ENCODE measurements at places on chromosomes 7 and 10.

GRCh38 chr10:98382691-98383101 is 32.3 kb downstream of the PYROXD2 start:
- DNase-seq: no peak

GRCh38 chr7:25656581-25657026 is 428.3 kb upstream of the NPVF start:
- DNase-seq: no peak

DNA sequence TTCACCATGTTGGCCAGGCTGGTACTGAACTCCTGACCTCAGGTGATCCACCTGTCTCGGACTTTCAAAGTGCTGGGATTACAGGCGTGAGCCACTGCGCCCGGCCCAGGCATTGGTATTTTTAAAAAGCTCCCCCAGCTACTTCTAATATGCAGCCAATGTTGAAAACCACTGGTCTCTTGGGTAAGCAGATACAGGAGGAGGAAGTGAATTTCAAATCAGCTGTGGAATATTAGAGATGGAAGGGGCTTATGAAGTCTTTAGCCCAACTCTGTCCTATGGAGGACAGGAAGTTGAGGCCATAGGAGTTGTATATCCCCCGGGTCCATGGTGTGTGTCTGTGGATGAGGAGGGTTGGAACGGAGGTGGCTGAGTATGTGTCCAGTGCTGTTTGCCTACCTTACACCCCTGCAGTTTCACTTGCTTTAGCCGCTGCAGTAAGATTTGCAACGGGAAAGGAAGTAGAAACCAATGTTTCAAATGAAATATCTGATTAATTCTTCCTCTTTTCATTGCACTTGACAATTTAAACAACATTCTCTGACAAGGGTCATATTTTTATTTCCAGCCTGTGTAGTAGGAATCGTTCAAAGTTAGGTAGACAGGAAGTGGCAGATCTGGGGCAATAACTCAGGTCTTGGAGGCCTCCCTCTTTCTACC is 3.4 kb downstream of the PDE6C start:
- DNase-seq: no peak

DNA sequence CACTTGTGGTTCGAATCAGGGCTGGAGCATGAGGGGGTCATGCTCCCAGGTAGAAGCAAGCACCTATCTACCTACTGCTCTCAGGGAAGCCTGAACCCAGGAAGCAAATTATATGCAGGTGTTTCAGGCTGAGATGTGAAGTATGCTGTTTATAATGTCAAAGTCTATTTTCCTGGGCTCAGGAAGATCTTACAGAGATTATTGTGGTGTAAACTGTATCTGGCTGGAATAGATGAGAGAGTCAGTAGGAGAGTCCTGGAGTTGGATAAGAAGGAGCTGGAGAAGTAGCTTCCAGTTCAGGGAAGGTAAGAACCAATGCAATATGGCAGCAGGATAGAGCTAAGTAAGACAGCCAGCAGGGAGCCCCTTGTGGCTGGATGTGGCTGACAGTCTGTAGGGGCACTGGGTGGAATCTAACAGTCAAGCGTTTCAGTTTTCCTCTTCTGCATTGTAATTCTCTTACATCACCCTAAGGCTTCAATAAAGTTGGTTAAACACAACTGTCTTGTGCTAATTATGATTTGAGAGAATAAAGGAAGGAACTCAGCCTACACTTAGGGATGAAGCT is 105.9 kb upstream of the EEPD1 start:
- no peak for DNase-seq

GRCh38 chr7:64879800-64880199 is 23.3 kb upstream of the ZNF273 start:
- DNase-seq: no peak

- DNase-seq: no peak
Measured at GRCh38 chr7:110771717-110772116, 319.2 kb upstream of the LRRN3 start.

GRCh38 chr7:291373-292092 is 1.6 kb downstream of the FOXL3 start:
- no peak for DNase-seq

DNA sequence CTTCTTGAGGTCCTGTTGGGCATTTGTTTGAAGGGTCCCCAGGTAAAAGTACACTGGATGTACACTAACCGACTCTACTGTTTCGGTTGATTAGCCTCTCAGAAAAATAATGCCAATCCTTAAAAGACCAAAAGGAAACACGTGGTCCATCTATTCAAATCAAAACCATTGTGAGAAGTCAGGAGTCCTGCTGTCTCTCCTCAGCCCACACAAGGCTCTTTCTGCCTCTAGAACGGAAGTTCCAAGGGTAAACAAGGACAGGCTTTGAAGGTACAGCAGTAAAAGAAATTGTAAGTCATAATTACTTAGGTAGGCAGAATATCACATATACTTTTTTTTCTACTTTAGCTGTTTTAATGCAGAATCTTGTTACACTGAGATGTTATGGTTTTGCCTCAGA is 71.7 kb upstream of the TPK1 start:
- DNase-seq: no peak

- no peak for DNase-seq
Measured at GRCh38 chr10:94358480-94358879, 4.3 kb downstream of the NOC3L start.

- no peak for DNase-seq
Measured at GRCh38 chr10:59805014-59805413, 51.8 kb upstream of the MRLN start.

DNA sequence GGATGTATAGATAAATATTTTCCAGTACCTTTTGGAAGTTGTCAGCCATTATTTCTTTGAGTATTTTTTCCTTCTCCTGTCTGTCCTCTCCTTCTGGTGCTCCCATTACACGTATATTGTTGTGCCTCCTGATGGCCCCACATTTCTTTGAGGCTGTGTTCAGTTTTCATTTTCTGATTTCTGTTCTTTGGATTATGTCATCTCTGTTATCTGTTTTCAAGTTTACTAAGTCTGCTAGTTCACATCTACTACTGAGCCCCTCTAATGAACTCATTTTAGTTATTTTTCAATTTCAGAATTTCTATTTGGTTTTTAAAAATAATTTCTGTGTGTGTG is 16.3 kb downstream of the RBM33 start:
- no peak for DNase-seq

GRCh38 chr10:16570731-16571130 is 49.1 kb upstream of the C1QL3 start:
- DNase-seq: no peak

GRCh38 chr10:91907914-91908336 is 1.4 kb downstream of the FGFBP3 start:
- DNase-seq: no peak

DNA sequence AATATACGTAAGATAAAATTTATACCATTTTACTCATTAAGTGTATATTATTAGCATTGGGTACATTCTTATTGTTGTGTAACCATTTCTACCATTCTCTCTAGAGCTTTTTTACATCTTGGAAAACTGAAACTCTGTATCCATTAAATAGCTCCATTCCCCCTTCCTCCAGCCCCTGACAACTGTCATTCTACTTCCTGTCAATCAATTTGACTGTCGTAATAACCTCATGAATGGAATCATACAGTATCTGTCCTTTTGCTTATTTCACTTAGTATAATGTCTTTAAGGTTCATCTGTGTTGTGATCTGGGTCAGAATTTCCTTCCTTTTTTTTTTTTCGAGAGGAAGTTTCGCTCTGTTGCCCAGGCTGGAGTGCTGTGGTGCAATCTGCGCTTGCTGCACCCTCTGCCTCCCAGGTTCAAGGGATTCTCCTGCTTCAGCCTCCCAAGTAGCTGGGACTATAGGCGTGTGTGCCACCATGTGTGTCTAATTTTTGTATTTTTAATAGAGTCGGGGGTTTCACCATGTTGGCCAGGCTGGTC is 15.6 kb downstream of the ZRANB1 start:
- DNase-seq: no peak

DNA sequence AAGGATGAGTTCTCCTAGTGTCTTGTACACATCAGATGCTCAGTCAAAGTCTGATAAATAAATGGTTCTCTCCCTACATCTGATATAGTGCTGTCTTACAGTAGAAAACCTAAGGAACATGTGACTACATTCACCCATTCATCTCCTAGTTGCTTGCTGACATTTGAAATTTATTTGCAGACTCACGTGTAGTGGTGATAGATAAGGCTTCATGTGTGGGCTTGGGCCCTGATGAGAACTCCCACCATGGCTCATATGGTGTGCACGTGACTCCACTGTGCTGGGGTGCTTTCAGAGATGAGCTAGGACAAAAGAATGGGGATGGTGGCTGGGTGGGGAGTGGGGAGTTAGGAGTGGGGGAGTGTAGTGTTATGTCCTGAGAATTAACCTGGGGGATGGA is 287.3 kb downstream of the RPS24 start:
- no peak for DNase-seq

DNA sequence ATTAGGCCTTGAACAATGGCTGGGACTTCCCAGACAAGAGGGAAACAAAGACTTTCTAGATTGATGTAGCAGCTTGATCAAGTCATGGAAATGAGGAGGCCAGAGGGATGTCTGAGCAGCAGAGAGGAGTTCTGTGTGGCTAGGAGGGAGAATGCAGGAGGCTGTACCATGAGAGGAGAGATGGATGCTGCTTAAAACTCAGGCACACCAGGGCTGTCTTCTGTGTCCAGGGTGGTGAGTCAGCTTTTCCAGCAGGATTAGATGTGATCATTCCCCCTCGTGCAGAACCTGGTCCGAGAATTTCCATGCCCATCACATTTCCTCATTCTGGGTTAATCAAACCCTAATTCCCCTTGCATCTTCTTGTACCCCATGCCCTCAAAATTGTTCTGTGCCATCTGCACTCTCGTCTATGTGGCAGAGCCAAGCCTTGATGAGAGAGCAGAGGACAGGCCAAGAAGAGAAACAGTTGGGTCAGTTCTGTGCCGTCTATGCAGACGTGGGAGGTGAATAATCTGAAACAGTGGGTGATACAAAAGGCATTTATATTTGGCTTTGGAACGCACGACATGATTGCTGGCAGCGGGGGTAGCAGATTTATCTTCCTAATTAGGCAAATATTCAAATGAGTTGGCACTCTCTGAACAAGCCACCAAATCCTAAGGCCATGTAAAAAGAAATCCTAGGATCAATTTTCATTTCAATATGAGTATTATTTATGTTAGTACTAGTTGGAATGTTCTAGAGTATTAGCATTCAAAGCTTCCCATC is 160.7 kb downstream of the TMEM178B start:
- DNase-seq: no peak

DNA sequence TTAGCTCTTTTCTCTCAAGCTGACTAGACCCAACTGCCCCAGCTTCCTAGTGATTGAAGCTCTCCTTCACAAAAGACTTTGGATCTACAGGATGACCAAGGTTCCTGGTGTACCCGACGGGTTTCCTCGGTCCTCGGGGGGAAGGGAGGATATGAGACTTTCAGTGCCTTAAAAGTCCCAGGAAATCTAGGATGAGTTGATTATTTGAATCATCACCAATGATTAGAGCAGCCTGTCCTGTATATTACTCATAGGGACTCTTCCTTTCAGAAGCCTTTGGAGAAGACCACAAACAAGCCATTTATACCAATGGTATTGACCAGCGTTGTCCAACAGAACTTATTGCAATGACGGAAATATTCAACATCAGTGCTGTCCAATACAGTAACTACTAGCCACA is 6.1 kb upstream of the ACTA2 start:
- DNase-seq: no peak

- DNase-seq: no peak
Measured at GRCh38 chr10:120420421-120420820, 36.6 kb upstream of the PLPP4 start.

DNA sequence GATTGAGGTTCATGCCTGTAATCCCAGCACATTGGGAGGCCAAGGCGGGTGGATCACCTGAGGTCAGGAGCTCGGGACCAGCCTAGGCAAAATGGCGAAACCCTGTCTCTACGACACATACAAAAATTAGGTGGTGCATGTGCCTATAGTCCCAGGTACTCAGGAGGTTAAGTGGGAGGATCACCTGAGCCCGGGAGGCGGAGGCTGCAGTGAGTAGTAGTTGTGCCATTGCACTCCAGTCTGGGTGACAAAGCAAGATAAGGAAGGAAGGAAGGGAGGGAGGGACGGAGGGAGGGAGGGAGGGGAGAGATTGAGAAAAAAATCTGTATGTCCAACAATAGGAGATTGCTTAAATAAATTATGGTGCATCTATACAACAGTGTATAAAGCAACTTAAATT is 13.2 kb downstream of the TLL2 start:
- DNase-seq: no peak

GRCh38 chr10:24974976-24975375 is 22.6 kb upstream of the PRTFDC1 start:
- no peak for DNase-seq

GRCh38 chr7:47514818-47515217 is 67.1 kb downstream of the TNS3 start:
- no peak for DNase-seq

DNA sequence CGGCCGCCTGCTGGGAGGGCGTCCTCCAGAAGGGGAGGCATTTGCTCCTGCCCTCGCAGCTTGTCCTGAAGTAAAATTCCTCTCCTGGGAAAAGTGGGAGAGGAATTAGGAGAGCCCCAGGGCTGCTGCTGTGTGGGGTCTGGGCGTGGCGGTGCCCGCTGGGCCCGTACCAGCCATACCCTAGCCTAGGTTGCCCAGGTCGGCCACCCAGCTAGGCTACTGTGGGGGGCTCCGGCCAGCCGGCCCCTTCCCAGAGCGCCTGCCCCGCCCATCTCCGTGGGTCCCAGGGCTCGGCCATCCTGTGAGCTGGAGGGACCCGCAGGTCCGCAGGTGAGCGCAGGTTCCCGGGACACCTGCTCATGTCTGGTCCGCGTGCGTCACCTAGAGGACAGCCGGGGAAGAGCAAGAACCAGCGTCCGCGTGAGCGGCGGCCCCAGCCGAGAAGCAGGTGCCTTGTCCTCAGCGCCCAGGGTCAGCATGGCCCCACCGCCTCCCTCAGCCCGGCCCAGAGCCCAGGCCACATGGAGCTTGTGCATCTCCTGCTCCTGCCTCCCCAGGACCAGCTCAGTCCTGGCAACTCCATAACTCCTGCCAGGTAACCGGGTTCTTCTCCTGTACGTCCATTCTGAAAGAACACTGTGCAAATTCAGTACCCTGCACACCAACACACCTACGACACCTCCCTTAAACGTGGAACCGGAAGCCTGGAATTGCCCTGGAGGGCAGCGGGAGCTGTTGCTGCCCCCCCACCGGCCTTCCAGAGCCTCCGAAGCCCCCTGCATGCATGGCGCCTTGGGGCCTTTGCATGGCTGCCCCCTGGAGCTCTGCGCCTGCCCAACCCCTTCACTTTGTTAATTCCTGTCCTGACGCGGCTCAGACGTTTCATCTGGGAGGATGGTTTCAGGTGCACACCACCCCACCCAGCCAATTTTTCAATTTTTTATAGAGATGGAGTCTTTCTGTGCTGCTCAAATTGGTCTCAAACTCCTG is 22.8 kb upstream of the FOXL3 start:
- no peak for DNase-seq

- no peak for DNase-seq
Measured at GRCh38 chr7:116239020-116239419, 28.7 kb downstream of the TES start.

- DNase-seq: no peak
Measured at GRCh38 chr10:24873281-24873683, 79.1 kb downstream of the PRTFDC1 start.

DNA sequence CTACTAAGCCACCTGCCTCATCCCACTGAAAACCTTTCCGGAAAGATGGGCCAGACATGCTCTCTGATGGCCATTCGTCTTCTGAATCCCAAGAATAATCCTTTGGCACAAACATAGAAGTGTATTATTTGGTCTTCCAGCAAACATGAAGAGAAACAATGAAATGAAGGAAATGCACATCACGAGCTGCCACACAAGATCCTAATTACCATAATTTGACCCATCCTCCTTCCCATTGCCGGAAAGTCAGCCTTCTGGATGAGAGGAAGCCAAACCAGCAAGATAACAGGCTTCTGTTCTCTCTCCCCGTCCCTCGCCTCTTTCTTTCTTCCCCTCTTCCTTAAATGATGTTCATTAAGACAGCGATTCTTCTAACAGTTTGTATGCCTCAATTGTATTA is 218.9 kb upstream of the KMT2E start:
- no peak for DNase-seq
